Neural crest cell (in vitro differentiated cells): ENCODE measurements at places on chromosomes 5 and 9. TPM values are rescaled to one million over a fixed set of nuclear protein-coding genes. Genes with fewer than 3 reads are reported as not detected.

DNA sequence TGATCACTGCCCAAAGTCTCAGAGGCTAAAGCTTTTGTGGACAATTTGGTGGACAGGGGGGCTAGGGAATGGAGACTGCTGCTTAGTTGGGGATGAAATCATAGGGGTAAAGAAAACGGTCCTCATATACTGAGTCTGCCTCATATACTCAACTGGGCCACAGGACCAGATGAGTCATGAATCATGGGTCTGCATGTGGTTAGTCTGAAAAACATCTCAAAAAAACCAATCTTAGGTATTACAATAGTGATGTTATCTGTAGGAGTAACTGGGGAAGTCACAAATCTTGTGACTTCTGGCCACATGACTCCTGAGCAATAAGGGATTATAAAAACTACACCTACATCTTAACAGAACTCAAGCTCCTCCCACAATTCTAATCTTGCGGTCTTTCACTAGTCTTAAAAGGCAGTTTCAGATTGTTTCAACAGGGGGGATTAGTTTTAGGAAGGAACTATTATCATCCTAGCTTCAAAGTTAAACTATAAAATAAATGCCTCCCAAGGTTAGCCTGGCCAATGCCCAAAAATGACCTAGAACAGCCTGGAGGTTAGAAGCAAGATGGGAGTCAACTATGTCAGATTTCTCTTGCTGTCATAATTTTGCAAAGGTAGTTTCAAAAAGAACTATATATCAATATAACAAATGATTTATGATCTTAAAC is 17.5 kb downstream of the TMEM161B start:
- no peaks in the 10 kb centered on the region for H3K27me3 ChIP-seq
- no peak overlapping the region for H3K27ac ChIP-seq
- H3K36me3 ChIP-seq, result no peaks in the 10 kb centered on the region

DNA sequence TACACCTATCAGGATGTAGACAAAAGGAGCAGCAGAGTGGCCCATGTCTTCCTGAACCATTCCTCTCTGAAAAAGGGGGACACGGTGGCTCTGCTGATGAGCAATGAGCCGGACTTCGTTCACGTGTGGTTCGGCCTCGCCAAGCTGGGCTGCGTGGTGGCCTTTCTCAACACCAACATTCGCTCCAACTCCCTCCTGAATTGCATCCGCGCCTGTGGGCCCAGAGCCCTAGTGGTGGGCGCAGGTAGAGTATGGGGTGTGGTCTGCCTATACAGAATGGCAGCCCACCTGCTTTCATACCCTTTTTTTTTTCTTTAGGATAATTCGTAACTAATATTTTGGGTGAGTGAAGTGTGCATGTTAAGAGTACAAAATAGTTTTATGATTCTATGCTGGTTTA is 1.1 kb downstream of the SLC27A6 start:
- H3K36me3 ChIP-seq, result no peaks in the 10 kb centered on the region
- H3K27me3 ChIP-seq, result peaks cover 66% of the 10 kb centered on the region
- DNase-seq, result no peak
- H3K27ac ChIP-seq, result no peak overlapping the region

Gene GPR151
- not detected in 2 replicates for total RNA-seq

GRCh38 chr5:68534131-68534940 is 318.8 kb downstream of the PIK3R1 start:
- peak overlapping the region; percentile 94 for H3K27ac ChIP-seq
- H3K4me3 ChIP-seq, result peak overlapping the region; percentile 61
- peaks cover 52% of the 10 kb centered on the region for H3K4me1 ChIP-seq
- DNase-seq, result peak; percentile 14

- no peaks in the 10 kb centered on the region for H3K4me1 ChIP-seq
- DNase-seq, result no peak
- no peak overlapping the region for H3K27ac ChIP-seq
- H3K4me3 ChIP-seq, result no peak overlapping the region
These were observed 3.8 kb downstream of the IFNA1 start for GRCh38 chr9:21443849-21444625.

GRCh38 chr5:45093377-45093776 is 284.6 kb downstream of the MRPS30 start:
- no peak for DNase-seq
- H3K27ac ChIP-seq, result no peak overlapping the region
- no peaks in the 10 kb centered on the region for H3K27me3 ChIP-seq
- H3K4me3 ChIP-seq, result no peak overlapping the region
- no peaks in the 10 kb centered on the region for H3K4me1 ChIP-seq

DNA sequence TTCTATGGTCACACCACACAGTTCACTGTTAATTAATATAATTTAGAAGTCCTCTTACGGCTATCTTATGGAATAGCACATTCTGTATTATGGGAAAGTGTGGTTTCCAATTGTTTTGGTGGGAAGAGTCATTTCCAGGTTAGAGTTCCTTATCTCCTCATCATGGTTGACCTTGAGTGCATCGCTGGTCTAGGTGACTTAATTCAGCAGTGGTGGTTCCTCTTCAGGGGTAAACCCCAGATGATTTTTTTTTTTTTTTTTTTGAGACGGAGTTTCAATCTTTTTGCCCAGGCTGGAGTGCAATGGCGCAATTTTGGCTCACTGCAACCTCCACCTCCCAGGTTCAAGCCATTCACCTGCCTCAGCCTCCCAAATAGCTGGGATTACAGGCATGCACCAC is 106.9 kb downstream of the UGCG start:
- no peak for DNase-seq
- H3K4me3 ChIP-seq, result no peak overlapping the region
- no peak overlapping the region for H3K27ac ChIP-seq
- H3K27me3 ChIP-seq, result no peaks in the 10 kb centered on the region
- H3K36me3 ChIP-seq, result no peaks in the 10 kb centered on the region

- peaks cover 13% of the 10 kb centered on the region for H3K4me1 ChIP-seq
- H3K4me3 ChIP-seq, result no peak overlapping the region
- no peaks in the 10 kb centered on the region for H3K36me3 ChIP-seq
- no peak for DNase-seq
- no peaks in the 10 kb centered on the region for H3K27me3 ChIP-seq
These were observed 8.0 kb upstream of the DCP2 start for GRCh38 chr5:112968411-112969106.

DNA sequence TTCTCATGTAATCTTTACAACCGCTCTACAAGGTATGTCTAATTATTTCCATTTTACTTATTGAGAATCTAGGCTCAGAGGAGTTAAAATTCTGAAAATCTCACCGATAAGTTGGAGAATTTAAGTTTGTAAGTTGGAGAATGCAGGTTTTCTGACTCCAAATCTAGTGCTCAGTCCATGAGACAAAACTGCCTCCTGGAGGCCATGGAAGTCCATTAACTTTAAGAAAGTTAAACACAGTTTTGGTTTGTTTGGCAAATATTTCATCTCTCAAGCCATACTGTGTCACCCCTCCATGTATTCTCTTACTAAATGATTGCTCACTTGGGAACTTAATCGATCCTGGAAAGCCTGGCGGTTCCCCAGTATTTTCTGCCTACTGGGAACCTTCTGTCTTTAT is 52.6 kb downstream of the INIP start:
- no peaks in the 10 kb centered on the region for H3K36me3 ChIP-seq
- H3K27me3 ChIP-seq, result no peaks in the 10 kb centered on the region
- no peak overlapping the region for H3K27ac ChIP-seq
- DNase-seq, result no peak
- no peak overlapping the region for H3K4me3 ChIP-seq

DNA sequence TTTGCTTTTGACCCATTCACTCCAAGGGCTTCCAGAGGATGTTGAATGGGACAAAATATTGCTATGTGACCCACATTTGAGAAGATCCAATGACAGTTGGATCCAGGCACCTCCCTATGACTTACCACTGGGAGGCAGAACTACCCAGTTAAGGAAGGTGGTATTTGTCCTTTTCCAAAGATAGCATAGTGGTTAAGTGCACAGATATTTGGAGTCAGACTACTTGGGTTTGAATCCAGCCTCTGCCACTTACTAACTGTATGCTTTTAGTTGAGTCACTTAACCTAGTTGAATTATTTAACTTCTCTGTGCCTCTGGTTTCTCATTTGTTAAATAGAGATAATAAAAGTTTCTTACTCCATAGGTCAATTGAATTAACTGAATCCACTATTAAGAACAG is 74.5 kb upstream of the PALM2AKAP2 start:
- no peaks in the 10 kb centered on the region for H3K36me3 ChIP-seq
- DNase-seq, result no peak
- H3K4me1 ChIP-seq, result no peaks in the 10 kb centered on the region
- no peak overlapping the region for H3K27ac ChIP-seq
- H3K27me3 ChIP-seq, result peaks cover 5% of the 10 kb centered on the region

GRCh38 chr5:35473589-35473988 is 144.1 kb upstream of the SPEF2 start:
- no peaks in the 10 kb centered on the region for H3K36me3 ChIP-seq
- no peaks in the 10 kb centered on the region for H3K27me3 ChIP-seq
- no peak overlapping the region for H3K27ac ChIP-seq
- no peak overlapping the region for H3K4me3 ChIP-seq
- peaks cover 10% of the 10 kb centered on the region for H3K4me1 ChIP-seq

Gene NFX1
- 32.2 and 33.2 TPM in 2 replicates for total RNA-seq
